ENCODE measurements at places on chromosomes 16 and 17.

DNA sequence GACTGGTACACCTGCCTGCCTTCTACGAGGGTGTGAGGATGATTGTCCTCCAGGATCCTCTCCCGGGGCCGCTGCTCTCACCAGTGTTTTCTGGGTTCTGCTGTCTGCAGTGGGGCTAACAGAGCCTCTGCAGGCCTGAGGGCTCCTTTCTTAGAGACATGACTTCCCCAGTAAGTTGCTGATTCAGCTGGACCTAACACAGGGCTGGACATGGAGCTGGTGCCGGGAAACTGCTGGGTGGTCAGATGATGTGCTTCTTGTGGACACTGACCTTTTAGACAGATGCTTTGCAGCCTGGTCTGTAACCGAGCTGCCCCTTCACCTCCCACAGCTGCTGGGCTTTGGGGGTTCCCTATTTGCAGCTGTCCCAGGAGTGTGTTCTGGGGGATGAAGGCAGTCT is 71.5 kb downstream of the FOXL1 start:
- no peak for DNase-seq

GRCh38 chr16:84124257-84125073 is 7.7 kb upstream of the MBTPS1 start:
- no peak for DNase-seq

DNA sequence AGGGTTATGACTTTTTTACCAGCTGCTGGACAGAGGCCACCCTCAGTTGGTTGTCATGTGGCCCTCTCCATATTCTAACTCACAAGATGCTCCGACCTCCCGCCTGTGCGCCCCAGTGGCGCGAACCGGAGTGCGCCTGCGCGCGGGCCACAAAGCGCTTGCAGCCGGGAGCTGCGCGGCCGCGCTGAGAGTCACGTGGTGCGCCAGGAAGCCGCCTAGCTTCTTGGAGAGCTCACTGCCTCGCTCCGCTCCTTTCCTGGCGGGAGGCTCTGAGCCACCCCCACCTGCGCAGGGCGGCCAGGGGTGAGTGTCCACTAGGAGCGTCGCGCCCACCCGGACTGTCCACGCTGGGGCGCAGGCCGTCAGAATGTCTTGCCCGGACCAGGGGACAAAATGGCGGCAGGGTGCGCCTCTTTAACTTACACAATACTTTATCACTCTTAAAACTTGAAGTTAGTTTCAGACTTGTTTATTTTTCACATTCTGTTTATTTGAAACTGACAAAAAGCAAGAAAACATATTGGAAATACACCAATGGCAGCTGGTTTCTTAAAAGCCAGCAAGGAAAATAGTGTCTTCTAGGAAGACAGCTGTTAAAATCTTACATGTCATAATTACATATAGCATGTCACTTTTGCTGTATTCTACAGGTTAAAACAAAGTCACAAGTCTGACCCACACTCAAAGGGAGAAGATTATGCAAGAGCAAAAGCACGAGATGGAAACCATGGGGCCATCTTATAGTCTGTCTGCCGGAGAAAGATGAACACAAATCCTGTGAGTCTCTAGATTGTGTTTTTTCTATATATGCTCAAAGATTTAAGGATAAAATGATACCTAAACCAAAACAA is 357.9 kb downstream of the CNTNAP4 start:
- DNase-seq, result no peak

DNA sequence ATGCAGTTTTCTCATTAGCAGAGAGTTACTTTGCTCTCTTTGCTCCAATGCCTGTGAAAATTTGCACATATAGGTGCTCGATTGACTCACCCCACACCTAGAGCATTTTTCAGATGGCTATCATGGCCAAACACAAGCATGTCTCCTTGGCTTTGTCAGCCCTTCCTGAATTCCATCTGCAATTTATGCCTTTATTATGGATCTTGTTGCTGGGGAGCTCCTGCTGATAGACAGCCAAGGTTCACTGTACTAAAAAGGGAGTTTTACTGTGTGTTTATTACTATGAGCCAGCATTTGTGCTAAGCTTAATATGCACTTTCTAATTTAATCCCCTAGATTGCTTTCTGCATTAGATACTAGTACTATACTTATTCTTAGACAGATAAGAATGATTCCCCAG is 93.3 kb downstream of the TOX3 start:
- DNase-seq, result no peak

- DNase-seq, result no peak
Measured at GRCh38 chr17:27996202-27997043, 46.1 kb upstream of the NLK start.

DNA sequence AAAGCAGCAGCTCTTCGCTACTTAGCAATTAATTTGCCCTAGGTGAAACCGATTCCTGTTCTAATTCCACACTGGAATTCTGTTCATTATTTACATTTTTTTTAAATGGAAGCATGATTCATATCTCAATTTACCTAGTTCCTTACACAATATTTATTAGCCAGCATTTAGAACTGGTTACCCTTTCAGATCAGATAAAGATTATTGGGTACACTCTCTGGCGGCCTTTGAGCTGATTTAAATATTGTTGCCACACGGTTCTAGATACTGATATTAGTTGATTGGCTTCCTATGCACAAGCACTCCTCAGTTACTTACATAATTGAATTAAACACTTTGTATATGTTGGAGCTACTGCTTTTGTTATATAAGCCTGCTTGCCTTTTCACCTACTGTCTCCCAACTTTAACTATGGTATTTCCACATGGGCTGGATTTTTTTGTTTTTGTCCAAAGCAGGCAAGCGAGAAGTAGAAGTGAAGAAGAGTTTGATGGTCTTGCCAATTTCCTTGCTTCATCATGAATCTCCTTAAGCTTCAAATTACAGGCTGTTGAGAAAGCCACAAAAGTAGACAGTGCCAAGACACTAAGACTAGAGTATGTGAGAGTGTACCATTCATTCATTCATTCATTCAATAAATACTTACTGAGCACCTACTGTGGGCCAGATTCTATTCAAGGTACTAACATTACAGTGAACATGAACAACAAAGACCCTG is 3.9 kb upstream of the ALDH3A2 start:
- no peak for DNase-seq

DNA sequence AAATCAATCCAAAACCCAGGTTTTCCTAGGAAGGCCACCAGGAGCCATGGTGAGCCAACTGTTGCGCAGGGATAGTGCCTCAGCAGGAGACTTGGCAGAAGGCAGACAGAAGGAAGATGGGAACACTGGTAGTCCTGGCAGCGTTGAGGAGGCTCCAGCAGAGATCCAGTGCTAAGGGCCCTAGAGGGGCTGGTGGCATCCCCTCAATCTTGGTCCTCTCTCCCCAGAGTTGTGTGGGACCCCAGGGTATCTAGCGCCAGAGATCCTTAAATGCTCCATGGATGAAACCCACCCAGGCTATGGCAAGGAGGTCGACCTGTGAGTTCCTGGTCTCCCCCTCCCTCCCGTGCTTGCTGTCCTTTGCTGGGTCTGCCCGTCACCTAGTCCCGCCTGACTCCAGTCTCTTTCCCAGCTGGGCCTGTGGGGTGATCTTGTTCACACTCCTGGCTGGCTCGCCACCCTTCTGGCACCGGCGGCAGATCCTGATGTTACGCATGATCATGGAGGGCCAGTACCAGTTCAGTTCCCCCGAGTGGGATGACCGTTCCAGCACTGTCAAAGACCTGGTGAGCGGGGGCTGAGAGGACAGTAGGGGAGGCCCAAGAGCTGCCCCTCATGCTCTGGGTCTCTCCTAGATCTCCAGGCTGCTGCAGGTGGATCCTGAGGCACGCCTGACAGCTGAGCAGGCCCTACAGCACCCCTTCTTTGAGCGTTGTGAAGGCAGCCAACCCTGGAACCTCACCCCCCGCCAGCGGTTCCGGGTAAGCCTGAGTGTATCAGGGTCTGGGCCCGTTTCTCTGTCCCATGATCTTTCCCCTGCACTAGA is 5.7 kb downstream of the CFAP119 start:
- DNase-seq, result no peak

DNA sequence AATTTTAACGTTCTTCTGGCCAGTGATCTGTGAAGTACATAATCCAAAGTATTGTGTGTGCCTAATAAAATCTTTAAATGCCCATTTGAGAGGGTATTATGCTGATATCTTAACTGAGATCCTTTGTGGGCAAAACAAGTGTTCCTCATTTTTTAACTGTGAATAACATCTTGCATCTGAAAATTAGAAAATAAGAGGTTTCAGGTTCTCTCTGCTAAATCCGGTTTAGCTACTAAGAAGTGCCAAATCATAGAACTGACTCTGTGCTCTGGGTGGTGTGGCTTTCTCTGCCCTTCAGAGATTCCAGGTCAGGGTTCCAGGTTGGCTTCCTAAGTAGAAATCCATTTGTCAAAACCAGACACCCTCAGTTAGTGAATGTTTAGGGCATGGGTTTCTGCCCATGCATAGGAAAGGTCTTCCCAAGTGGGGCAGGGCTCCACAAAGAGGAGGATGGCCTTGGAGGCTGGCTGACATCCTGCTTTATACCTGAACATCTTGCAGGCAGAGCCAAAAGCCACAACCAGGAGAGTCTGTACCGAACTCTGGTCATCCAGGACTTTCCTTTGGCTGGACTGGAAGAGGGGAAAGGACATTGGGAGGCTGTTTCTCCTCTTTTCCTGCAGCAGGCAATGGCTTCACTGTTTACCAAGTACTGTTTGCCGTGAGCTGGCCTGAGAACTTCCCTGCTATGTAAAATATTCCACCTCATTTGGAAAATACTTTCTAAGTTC is 8.5 kb downstream of the ALDH3A2 start:
- no peak for DNase-seq

GRCh38 chr16:2895813-2896212 is 12.8 kb downstream of the FLYWCH2 start:
- no peak for DNase-seq
